Stimulated activated CD4-positive, alpha-beta T cell treated with anti-CD3 and anti-CD28 coated beads, Interleukin-2, amount 100 ng/mL, for 4 hours (primary cell): ENCODE measurements at places on chromosomes 16 and 17.

GRCh38 chr16:69311533-69312387 is 610 bp downstream of the VPS4A start:
- DNase-seq: no peak

- no peak for DNase-seq
Measured at GRCh38 chr17:35799942-35800341, 4.5 kb upstream of the MMP28 start.

DNA sequence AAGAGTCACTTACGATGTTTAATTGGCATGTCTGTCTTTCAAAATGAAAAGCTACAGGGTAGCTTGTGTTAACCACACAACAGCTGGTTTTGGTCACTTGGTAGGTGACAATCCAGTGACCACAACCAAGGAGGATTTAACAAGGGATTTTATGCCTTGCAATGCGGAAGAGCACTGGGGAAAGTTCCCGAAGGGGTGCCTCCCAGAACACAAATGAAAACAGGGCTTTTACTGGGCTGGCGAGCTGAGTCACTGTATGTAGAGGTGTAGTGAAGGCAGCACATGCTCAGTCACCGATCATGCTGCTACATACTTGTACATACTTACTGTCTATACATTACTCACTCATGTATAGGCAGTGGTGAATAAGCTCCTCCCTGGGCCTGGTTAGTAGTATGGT is 483.5 kb downstream of the CDH13 start:
- no peak for DNase-seq

- DNase-seq: no peak
Measured at GRCh38 chr17:8766731-8767130, 8.4 kb upstream of the SPDYE4 start.

DNA sequence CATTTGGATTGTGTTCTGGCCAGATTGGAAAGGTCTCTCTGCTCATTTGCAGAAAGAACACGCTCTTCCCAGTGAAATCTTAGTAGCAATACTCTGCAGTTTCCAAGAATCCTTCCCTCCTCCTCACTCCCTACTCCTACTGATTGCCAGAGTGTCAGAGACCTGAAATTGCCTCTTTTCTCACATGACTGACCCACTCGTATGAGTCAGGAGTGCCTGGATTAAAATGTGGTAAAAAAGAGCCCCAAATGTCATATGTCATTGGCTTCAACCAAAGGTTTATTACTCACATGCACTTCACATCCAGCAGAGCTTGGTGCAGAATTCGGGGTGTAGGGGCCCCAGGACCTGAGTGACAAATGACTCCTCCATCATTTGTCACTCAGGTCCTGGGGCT is 39.7 kb upstream of the IRX3 start:
- DNase-seq: no peak

DNA sequence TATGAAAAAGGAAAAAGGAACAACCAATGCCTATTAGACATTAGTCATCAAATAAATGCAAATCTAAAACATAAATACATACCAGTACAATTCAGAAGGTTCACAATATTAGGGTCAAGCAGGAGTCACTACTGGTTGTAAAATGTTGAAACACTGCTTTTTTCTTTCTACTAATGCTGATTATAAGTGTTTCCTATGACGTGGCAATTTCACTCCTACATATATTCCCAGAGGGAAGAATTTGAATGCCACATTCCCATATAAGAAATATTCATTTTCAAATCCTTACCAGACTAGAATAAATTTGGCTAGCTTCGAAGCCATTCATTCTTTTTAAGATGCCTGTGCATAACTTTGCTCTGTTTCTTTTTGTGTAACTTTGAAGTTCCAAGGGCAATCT is 2.6 kb upstream of the KRTAP9-2 start:
- DNase-seq: no peak

- no peak for DNase-seq
Measured at GRCh38 chr16:35748621-35749252, 2289.3 kb downstream of the TP53TG3F start.

GRCh38 chr16:66692341-66692740 is 4.2 kb downstream of the CMTM4 start:
- DNase-seq: no peak

- DNase-seq: no peak
Measured at GRCh38 chr17:62625870-62626200, 1.6 kb upstream of the MRC2 start.

GRCh38 chr16:8561496-8561895 is 28.8 kb downstream of the TMEM114 start:
- no peak for DNase-seq

DNA sequence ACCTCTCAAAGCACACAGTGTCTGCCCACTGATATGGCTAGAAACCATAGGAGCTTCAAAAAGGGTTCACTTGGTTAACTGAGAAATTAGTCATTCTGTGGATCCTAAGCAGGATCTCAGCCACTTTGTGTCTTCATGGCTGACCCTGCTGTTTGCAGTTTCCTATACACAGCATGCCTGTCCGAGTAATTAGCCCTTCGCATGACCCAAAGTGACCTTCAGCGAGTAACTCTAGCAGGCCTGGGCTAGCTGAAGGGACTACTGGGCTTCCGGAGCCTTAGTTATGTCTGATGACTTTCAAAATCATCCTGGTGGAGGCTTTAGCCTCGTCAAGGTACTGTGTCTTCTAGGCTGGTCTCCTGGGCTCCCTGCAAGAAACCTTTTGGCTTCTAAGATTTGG is 28.9 kb upstream of the FBXW10B start:
- no peak for DNase-seq

- no peak for DNase-seq
Measured at GRCh38 chr17:5986644-5987043, 83.5 kb upstream of the WSCD1 start.

DNA sequence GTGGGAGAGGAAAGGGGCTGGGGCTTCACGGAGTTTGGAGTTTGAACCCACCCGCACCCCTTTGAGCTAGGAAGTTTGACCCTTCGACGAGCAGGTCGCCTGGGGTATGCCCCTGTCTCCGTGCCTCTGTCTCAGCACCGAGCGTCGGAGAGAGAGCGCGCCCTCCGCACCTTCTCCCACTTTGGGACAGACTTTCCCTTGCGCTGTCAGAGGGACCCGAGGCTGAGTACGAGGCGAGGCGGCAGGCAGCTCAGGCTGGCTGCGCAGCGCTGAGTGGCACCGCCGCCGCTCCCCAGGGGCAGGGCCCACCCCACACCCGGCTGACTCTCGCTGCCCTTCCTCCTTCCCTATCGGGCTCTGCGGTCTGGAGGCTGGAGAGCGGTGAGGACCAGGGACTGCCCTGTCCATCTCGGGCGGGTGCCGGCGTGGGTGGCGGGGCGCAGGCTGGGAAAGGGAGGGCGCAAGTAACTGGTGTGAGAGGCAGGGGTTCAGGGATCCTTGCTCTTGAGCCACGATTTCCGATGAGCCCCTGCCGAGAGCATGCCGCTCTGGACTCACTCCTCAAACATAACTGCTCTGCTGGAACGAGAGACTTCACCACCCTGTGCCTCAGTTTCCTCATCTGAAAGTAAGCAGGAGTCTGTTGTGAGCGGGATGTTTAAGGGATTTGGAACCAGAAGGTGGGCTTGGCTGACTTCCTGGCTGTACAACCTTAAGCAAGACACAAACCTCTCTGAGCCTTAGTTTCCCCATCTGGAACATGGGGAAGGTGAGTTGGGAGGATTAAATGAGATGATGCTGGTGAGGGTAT is 981 bp downstream of the BEAN1 start:
- DNase-seq: no peak

DNA sequence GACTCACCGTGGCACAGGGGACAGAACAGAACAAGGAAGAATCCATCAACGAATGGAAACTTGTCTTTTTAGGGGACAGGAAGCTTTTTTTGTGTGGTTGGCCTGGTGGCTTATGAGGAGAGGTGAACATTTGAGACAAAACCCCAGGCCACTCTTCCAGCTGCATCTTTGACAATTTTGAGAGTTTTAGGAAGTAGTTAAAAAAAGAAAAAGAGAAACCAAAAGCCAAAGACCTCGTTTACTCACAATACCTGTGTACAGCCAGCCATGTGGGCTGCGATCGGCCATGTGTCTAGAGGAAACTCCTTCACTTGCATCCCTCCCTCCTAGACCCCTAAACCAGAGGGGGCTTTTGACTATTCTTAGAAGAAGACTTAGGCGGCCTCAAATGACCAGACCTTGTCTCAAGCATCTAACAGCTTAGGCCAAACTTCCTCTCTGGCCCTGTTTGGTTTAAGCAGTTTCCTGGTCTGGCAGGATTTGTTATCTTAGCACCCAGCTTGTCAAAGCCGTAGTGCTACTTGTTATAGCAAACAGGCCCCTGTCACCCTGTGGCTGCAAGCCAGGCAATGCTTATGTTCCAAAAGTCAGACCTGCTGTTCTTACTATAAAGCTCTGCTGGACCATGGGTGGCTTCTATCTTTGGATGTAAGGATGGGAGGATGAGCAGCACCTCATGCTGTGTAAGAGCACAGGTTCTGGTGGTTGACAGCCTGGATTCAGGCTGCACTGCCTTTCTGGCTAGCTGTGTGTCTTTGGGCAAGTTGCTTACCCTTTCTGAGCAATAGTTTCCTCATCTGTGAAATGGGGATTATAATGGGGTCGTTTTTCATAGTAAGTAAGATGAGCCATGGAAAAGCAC is 17.7 kb downstream of the KSR1 start:
- DNase-seq: peak; percentile 78

DNA sequence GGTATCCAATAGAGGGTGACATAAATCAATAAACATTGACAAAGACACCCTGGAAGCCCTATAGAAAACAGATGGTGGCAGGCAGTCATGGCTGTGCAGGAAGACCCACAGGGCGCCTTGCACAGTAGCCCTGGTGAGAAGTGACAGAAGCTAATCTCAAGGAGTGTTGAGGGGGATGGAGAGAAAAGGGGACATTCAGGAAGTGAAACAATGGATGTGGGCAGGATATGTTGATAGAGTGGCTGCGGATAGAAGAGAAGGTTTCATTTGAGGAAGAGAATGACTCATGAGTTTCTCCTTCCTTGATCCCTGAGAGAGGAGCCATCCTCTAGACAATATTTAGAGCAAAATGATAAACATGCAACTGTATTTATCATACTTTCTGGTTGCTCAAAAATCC is 468.8 kb upstream of the HSBP1 start:
- no peak for DNase-seq

- no peak for DNase-seq
Measured at GRCh38 chr16:49282690-49283375, 1.2 kb upstream of the CBLN1 start.

GRCh38 chr17:372157-373152 is 19.8 kb upstream of the RPH3AL start:
- no peak for DNase-seq

DNA sequence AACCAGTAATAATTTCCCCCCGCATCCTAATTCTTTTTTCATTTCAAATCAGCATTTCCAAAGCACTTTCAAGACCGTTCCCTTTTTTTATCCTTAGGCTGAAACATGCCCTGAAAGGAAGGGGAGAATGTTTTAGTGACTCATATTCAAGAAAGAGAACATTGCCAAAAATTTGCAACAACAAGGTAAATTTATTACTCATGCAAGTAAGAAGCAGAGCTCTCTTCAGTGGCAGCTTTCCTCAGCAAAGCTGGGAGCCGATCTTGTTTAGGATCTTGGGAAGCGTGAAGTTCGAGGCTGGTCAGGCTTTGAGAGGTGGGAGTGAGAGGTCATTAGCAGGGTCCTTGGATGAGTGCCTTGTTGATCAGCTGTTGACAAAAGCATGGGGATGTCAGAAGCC is 129.5 kb downstream of the PRKCA start:
- no peak for DNase-seq

GRCh38 chr16:82260212-82260795 is 90.3 kb upstream of the MPHOSPH6 start:
- no peak for DNase-seq

DNA sequence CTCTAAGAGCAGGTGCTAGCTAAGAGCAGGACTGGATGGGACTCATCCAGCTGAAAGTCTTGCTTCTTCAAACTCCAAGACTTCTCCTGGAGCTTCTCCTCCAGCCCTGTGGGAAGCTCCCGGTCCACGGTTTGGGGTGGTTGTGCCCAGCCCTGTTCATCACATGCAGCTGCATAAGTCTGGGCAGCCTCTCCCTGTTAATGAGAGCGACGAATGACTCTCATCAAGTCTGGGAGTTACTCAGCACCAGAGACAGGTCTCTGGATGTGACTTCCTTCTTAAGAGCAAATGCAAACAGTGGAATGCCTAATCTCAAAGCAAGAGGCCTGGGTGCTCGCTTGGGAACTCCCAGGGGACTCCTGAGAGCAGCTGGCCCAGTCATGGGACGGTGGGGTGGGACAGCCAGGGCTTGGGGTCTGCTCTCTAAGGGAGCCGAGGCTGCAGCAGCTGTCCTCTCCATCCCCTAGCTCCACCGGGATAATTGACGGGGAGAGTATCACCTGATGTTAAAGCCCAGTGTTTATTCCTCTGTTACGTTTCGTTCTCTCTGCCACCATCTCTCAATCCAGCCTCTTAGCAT is 35.3 kb upstream of the CRHR1 start:
- DNase-seq: no peak

- no peak for DNase-seq
Measured at GRCh38 chr17:62093188-62094155, 28.4 kb upstream of the MED13 start.

- DNase-seq: no peak
Measured at GRCh38 chr16:10616756-10617640, 36.6 kb upstream of the EMP2 start.

- DNase-seq: no peak
Measured at GRCh38 chr16:3762107-3762750, 44.9 kb upstream of the TRAP1 start.

GRCh38 chr16:67996666-67997065 is 2.6 kb downstream of the DPEP2 start:
- no peak for DNase-seq

DNA sequence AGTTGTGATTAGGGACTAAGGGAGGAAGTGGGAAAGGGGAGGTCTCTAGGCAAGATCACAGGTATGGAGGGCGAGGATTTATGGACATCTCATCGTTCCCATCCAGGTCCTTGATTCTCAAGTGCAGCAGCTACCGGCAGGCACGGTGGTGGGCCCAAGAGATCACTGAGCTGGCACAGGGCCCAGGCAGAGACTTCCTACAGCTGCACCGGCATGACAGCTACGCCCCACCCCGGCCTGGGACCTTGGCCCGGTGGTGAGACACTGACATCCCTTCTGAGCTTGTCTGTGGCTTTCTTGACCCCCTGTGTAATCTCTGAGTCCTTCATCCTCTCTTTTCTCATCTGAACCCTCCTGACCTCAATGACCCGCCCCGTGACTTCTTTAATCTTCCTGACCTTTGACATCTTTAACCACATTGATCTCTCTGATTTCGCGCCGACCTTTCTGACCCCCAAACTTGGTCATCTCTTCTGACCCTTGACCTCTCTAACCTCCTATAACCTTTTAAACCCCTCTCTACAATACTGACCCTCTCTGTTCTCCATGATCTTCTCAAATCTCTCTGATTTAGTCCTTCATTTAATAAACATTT is 3.8 kb downstream of the PLD2 start:
- no peak for DNase-seq
